ENCODE measurements at places on chromosomes 7 and 10.

GRCh38 chr10:55466806-55467504 lies 665.9 kb upstream of the PCDH15 start:
- no peak for DNase-seq

GRCh38 chr10:78656417-78657162 lies 412.2 kb upstream of the ZMIZ1 start:
- no peak for DNase-seq

GRCh38 chr10:122298598-122299301 lies 27.7 kb downstream of the BTBD16 start:
- DNase-seq = peak; percentile 74

- peak; percentile 29 for DNase-seq
Measured at GRCh38 chr7:158606129-158606528, 18.5 kb upstream of the PTPRN2 start.

GRCh38 chr10:78130966-78131710 lies 97.5 kb downstream of the RPS24 start:
- DNase-seq = no peak

DNA sequence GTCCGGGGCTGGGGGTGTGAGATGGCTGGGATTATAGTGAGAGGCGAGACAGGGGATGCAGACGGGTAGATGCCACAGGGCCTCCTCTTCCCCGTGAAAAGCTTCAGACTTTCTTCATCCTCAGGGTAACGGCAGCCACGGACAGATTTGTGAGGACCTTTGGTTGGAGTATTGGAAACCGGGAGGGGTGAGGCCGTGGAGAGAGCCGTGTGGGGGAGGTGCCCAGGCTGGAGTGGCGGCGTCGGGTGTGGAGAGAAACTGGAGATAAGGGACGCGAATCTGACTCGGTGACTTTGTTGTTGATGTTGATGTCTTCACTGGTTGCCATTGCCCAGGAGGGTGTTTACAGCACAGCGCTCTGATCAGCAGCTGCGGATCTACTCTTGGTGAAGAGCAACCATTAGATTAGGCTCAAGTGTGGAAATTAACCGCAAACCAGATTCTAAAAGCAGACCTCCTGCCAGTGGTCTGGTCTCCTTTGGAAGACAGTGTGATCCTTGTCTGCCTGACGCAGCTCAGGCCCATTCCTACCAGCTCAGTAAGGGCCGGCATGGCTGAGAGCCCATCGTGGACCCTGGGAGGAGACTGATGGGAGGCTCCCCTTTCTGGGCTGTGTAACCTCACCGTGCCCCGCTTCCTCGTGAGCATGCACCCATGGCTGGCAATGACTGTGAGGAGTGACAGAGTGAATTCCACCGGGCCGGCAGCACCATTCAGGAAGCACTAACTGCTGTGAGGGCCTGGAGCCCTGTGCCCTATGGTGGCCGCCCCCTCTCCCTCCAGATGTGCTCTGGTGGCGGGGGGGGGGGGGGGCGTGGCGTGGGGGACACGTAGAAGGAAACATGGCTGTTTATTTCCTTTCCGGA lies 90.3 kb downstream of the INPP5A start:
- peak; percentile 77 for DNase-seq

DNA sequence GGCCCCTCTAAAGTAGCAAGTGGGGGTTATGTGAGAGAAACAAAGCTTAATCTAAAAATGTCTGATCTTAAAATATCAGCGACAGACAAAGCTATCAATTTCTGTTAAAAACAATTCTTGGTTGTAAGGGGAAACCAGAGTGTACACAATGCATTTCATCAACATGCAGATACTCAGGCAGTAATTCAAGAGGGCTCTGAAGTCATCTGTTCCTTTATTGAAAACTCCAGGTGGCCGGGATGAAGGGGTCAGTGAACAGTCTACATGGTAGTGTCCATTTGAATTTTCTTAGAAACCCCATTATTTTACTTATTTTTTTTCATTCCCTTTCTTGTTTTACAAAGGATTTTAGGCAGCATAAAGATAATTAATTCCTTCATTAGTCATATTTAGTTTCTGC lies 36.7 kb upstream of the BTBD16 start:
- DNase-seq = no peak

GRCh38 chr7:132878204-132878919 lies 203.5 kb downstream of the CHCHD3 start:
- no peak for DNase-seq

DNA sequence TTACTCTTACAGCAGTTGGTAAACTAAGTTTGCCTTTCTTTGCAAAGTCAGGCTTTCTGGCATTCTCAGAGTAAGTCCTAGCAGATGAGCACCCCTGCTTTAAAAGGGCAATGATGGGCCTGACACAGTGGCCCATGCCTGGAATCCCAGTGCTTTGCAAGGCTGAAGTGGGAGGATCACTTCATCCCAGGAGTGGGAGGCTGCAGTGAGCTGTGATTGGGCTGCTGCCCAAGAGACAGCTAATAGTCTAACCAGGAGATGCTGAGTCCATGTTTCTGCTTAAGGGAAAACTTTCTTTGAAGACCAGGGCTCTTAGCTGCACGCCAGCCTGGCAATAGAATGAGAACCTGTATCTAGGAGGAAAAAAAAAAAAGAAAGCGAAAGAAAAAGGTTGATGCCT lies 100.2 kb upstream of the MPP7 start:
- no peak for DNase-seq

GRCh38 chr10:132846631-132847415 lies 60.9 kb upstream of the NKX6-2 start:
- DNase-seq = no peak

- DNase-seq = no peak
Measured at GRCh38 chr7:142956951-142957623, 5.1 kb downstream of the KEL start.

All from AG10803 (cell line).